CD4-positive, alpha-beta memory T cell (primary cell): ENCODE measurements at places on chromosomes 1 and 21.

- no peaks in the 10 kb centered on the region for H3K36me3 ChIP-seq
- H3K4me1 ChIP-seq: no peaks in the 10 kb centered on the region
- no peak overlapping the region for H3K27ac ChIP-seq
- H3K27me3 ChIP-seq: no peaks in the 10 kb centered on the region
Observed at GRCh38 chr1:170765279-170765678, 101.3 kb downstream of the PRRX1 start.

DNA sequence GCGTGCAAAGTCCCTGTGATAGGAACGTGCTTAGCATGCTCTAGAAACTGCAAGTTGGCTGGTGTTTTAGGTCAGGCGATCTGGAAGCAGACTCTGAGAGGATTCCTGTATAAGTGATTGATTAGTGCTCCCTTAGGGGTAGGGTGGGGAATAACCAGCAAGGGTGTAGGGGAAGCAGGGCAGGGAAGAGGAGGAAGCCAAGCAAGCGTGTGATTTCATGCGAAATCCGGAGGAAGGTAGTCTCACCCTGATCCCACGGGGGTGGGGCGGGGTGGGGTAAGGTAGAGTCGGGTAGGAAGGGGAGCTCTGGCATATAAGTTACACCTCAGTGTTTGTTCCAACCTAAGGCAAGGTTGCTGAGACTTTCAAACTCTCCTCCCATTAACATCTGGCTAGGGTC is 24.9 kb upstream of the CTPS1 start:
- no peaks in the 10 kb centered on the region for H3K36me3 ChIP-seq
- no peaks in the 10 kb centered on the region for H3K4me1 ChIP-seq
- H3K27ac ChIP-seq: no peak overlapping the region
- DNase-seq: no peak
- H3K4me3 ChIP-seq: no peak overlapping the region

- no peaks in the 10 kb centered on the region for H3K27me3 ChIP-seq
- no peaks in the 10 kb centered on the region for H3K4me1 ChIP-seq
- no peak overlapping the region for H3K4me3 ChIP-seq
Observed at GRCh38 chr1:95042286-95042685, 30.5 kb downstream of the ALG14 start.

DNA sequence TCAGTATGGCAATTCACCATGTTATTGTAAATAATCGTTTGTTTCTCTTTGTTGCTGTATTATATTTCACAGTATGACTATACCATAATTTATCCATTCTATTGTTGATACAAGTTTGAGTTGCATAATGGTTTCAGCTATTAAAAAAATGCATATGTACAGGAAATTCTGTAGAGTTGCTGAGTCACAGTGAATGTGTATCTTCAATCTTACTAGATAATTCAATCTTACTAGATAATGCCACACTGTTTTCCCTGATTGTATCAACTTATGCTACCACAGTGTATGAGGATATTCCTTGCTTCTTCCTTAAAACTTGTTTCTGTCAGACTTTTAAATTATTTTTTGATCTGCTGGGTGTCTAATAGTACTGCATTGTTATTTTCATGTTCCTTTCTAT is 3.5 kb upstream of the COA6 start:
- H3K4me3 ChIP-seq: no peak overlapping the region
- no peak for DNase-seq
- no peaks in the 10 kb centered on the region for H3K36me3 ChIP-seq
- H3K27me3 ChIP-seq: no peaks in the 10 kb centered on the region

- H3K36me3 ChIP-seq: no peaks in the 10 kb centered on the region
- no peaks in the 10 kb centered on the region for H3K4me1 ChIP-seq
- H3K27me3 ChIP-seq: no peaks in the 10 kb centered on the region
- no peak overlapping the region for H3K4me3 ChIP-seq
Observed at GRCh38 chr1:5847013-5847659, 145.1 kb downstream of the NPHP4 start.
